ENCODE measurements at places on chromosomes 4 and X.

DNA sequence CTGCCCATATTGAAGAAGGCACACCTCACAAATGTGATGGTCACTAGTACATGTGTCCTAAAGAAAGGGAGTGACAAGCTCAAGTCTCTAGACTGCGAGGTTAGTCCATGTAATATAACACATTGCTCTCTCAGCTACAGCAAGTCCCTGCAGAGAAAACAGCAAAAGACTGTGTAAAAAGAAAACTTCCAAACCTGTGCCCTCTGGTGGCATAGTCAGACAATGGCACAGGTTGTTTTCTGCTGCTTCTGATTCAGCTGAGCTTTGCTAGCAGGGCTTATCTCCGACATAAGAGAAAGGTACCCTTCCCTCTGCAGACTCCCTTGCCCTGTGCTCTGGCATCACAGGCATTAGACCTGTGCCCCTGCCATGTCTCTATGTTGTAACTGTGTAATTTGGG is 1.4 kb upstream of the SERPINA7 start:
- DNase-seq = no peak

GRCh38 chrX:129641941-129642340 is 12.8 kb downstream of the APLN start:
- no peak for DNase-seq

GRCh38 chrX:65871671-65872311 is 168.1 kb downstream of the VSIG4 start:
- DNase-seq = no peak

DNA sequence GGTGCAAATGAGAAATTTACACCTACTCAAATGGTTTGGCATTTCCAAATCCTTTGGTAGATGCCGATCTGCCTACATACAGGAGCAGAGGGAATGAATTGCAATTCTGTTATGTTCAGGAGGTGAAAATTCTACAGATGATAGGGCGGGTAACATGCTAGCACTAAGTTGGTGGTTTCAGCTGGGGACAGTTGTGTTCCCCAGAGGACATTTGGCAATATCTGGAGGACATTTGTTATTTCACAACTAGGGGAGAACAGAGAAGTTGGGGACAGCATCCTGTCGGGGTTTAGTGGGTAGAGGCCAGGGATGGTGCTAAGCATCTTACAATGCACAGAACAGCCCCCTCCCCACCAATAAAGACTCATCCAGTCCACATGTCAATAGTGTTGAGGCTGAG is 96.5 kb upstream of the PUDP start:
- DNase-seq = no peak

DNA sequence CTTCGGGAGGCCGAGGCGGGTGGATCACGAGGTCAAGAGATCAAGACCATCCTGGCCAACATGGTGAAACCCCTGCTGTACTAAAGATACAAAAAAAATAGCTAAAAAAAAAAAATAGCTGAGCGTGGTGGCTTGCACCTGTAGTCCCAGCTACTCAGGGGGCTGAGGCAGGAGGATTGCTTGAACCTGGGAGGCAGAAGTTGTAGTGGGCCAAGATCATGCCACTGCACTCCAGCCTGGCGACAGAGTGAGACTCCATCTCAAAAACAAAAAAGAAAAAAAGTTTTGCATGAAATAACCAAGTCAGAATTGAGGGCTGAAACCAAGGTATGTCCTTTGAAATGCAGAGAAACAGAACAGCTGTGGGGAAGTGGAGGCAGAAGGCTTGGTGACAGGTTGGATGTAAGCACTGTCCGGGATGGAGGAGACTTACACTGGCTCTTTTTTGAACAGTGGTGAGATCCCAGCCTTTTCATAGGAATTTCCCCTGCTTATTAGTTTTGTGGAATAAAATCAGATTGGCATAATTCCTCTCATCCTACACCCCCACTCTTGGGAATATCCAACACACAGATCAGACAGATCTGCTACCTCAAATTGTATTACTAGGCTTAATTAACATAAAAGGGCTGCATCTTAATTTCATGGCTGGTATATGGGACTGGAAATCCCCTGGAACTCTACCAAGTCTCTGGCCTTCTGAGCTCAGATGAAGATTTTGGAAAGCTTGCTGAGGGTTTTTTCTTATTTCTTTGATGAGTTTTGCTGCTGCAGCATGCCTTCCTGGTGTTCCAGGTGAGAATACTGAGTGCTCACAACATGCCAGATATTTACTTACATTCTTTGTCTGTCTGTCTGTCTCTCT is 18.8 kb upstream of the C4orf36 start:
- no peak for DNase-seq

DNA sequence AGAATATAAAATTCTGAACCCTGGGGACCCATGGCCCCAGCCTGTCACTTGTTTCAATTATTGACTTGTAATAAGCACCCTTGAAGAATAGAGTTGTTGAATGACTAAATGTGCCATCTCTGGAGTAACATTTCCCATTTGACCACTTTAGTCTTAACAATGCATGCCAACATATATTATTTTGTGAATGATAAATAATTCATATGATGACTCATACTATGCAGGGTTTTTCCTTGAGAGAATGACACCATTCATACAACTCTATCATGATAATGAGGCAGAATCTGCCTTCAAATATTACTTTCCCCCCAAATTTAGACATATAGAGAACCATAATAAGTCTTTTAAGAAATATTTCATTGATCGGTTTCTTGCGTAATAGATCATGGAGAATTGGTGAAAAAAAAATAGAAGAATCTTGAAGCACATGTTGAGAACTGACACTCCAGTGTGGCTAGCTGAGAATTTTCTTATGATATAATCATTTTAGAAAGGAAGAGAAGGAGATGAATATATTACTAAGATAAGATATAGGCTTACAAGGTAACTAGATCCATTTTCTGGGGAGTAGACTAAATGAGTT is 404.5 kb downstream of the GRXCR1 start:
- DNase-seq = no peak

Data from SW 1271 (cell line).